GM12878 (cell line): ENCODE measurements at places on chromosomes 12 and 14. TPM values are rescaled to one million over a fixed set of nuclear protein-coding genes. Genes with fewer than 3 reads are reported as not detected.
A peak's percentile ranks its signal among the peaks of the same experiment; 100 is the strongest.

GPN3 gene
- total RNA-seq, result 45.5 and 46.8 TPM in 2 replicates

IL23A gene
- 4.3 and 4.7 TPM in 2 replicates for total RNA-seq

HELB gene
- total RNA-seq, result 5.8 and 6.4 TPM in 2 replicates

OVCH1 gene
- not detected in 2 replicates for total RNA-seq

DNA sequence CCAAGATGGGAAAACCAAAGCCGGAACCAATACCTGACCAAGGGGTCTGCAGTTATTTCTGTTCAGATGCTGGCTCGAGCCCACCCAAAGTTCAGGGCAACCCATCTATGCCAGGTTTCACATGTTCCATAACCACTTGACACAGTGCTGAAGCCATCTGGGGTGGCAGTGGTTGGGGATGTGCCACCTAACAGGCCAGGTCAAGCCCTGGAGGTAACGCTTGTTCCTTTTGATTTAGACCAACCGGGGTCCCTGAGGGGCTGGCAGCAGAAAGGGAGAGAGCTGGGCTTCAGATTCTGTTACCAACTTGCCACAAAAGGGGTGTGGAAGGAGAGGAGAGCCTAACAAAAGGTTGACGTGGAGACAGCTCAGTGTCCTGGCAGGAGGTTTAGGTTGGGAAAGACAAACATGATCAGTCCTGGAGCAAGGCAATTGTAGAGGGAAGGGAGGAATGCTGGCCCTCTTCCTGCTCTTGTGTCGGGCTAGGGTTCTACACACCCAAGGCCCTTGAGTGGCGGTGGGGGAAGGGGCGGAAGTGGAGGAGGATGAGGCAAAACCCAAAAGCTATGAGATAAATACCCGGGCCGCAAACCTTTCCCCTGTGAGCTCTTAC, 31.9 kb downstream of the CACNA2D4 start:
- H3K36me3 ChIP-seq, result no peaks in the 10 kb centered on the region
- no peak for DNase-seq
- H3K4me3 ChIP-seq, result no peak overlapping the region

DNA sequence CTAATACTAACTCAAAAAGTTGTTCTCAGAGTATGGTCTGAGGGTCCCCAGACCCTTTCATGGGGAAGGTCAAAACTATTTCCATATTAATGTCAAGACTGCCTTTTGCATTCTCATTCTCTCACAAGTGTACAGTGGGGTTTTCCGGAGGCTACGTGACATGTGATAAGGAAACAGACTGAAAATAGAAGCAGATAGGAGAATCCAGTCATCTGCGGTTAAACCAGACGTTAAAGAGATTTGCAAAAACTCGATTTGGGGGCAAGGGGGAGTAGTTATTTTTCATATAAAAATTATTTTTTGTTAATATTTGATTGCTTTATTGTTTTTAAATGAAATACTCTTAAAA, 1.0 kb upstream of the NAP1L1 start:
- peak overlapping the region; percentile 65 for H3K27ac ChIP-seq
- H3K36me3 ChIP-seq, result no peaks in the 10 kb centered on the region
- peak overlapping the region; percentile 74 for H3K4me3 ChIP-seq
- H3K4me1 ChIP-seq, result peaks cover 11% of the 10 kb centered on the region
- DNase-seq, result no peak

- H3K36me3 ChIP-seq, result no peaks in the 10 kb centered on the region
- H3K4me1 ChIP-seq, result no peaks in the 10 kb centered on the region
- H3K27me3 ChIP-seq, result peaks cover 10% of the 10 kb centered on the region
- DNase-seq, result no peak
Measured at GRCh38 chr12:80937391-80938238, at the start of gene LIN7A. TSS of gene LIN7A (minus strand) at chr12:80937934. CDS start at chr12:80937722, 212 bp downstream.
